ENCODE measurements at places on chromosomes 4 and X.

DNA sequence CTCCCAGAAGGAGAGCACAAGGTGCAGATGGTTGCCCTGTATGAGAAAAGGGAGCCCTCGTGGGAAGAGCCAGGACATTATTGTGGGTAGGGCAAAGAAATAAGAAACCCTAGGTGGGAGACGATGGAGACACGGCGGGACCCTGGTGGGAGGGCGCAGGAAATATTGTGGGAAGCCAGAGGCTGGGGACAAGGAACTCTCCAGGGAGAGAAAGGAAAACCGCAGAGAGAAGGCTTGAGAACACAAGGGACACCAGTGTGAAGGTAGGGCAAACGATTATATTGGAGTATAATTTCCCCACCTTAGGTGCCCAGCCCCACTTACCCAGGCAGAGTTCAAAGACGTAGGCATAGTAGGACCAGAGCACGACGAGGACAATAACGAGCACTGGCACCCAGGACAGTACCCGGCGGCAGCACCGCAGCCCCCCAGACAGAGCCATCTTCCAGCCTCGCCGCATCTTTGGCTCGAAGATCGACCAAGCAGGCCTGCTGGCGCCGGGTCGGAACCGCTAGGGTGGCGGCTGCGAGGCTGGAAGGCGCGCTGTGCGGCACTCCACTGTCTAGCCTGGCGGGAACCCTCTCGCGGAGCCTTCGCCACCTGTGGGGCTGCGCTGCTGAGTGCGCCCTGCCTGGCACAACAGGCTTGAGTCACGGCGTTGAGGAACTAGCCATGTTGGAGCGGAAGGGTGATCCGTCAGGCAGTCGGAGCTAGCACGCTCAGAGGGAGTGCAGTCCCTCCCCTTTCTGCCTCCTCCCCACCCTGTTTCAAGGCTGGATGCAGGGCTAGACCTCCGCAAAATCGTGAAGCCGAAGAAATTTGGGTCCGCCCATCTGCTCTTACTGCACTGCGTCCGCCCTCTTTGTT, at the start of gene ZDHHC15:
TSS of gene ZDHHC15 (minus strand) at position 473 of the 867 bp plus-strand sequence. CDS start at position 460, 13 bp downstream.
- peak; percentile 2 for DNase-seq

DNA sequence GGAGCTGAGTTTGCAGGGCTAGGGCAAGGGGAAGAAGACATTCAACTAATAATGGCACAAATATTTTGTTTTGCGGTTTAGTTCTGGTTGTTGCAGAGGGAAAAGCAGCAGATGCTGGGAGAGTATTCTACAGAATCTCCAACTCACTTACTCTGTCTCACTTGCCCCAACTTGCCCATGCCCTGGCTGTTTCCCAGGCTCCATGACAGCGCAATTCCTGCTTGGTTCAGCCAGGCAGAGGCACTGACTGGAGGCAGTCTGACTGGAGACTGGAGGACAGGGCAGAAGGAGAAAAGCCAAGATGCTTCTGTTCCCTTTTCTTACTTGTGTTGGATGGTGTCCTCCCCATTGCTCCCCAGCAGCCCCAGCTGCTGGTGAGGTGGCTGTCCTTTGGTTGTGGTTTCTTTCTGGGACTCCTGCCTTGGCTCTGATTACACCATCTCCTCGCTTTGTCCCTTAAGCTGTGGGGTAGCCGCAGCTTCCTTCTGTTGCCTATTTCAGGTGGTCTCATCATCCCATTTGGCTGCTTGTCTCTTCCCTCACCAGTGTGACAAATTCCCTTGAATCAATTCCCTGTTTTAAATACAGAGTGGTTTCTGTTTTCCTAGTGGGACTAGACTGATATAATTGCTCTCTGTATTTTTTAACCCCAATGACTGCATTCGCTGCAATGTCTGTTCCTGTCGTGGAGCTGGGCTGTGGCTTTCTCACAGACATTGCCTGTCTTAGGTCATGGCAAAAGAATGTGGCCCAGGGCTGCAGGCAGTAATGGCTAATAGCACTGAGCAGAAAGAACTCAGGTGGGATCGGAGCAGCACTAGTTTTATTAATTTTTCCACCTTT, 24.2 kb upstream of the RASL11B start:
- no peak for DNase-seq

- DNase-seq, result no peak
Measured at GRCh38 chr4:78737035-78737434, 39.1 kb upstream of the BMP2K start.

- DNase-seq, result no peak
Measured at GRCh38 chr4:130808492-130808891, 1712.5 kb downstream of the C4orf33 start.

DNA sequence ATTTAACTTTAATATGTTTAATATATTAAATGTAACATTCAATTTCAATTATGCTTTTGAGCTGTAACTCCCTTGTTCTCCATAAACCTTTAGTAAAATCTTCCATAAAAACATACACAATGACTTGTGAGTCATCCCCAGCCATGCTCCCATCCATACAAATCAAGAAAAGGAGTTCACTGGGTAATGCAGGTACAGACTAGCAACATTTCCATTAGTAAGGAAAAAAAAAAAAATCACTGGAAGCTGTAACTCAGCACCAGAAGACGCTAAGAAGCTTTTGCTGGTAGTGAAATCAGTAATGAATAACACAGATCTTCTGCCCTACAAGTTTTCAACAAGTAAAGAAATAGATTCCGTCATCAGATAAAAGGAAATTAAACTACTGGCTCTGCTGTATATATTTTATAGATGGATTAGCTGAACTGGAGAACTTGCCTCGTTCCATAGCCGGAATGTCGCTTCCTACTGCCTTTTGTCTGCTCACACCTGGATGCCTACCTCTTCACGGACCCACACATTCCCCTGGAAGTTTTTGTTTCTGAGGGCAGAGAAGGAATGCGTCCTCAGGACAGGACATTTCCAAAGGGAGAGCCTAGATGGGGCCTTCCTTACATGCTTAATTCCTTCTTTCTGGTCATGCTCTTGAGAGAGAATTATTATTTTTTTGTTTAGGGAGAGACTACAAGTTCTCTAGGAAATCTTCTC, 298.4 kb upstream of the ANKRD50 start:
- DNase-seq, result no peak

- no peak for DNase-seq
Measured at GRCh38 chr4:73759357-73759756, 19.0 kb downstream of the CXCL8 start.

- DNase-seq, result no peak
Measured at GRCh38 chrX:63675716-63676115, 109.3 kb downstream of the ARHGEF9 start.

DNA sequence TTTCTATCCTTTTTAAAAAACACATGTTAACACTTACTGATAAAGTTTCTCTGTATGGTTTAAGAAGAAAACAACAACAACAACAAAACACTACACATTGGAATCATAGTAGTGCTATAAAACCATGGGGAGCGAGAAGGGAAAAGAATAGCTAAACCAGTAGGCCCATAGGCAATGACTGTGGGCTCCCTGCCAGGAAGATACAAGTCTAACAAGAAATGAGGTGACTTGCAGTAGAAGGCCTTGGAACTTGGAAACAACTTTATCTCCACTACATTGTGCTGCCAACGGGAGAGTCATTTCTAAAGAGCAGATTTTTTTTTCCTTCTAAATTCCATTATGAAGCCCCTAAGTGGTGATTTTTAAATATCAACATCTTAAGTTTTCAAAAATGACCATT, 78.0 kb downstream of the GPC4 start:
- no peak for DNase-seq

- no peak for DNase-seq
Measured at GRCh38 chr4:89539374-89539773, 231.8 kb upstream of the GPRIN3 start.

- no peak for DNase-seq
Measured at GRCh38 chr4:101355767-101356702, 8.7 kb upstream of the PPP3CA start.

- DNase-seq, result no peak
Measured at GRCh38 chrX:11998944-11999343, 139.3 kb upstream of the FRMPD4 start.

- no peak for DNase-seq
Measured at GRCh38 chr4:82667761-82668480, 106.1 kb upstream of the TMEM150C start.

DNA sequence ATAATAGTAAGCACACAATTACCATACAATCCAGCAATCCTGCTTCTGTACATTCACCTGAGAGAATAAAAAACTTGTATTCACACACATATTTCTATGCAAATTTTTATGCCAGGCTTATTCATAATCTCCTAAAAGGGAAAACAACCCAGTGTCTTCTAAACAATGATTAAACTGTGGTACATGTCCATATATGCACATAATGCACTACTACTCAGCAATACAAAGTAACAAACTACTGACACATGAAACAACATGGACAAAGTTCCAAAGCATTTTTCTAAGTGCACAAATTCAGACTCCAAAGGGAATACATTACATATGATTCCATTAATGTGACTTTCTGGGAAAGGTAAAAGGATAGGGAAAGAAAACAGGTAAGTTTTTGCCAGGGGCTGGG, 18.0 kb upstream of the FMR1 start:
- no peak for DNase-seq

- DNase-seq, result no peak
Measured at GRCh38 chr4:70364002-70364401, 3.4 kb downstream of the SMR3A start.

- DNase-seq, result no peak
Measured at GRCh38 chr4:53152467-53152866, 213.4 kb downstream of the SCFD2 start.

DNA sequence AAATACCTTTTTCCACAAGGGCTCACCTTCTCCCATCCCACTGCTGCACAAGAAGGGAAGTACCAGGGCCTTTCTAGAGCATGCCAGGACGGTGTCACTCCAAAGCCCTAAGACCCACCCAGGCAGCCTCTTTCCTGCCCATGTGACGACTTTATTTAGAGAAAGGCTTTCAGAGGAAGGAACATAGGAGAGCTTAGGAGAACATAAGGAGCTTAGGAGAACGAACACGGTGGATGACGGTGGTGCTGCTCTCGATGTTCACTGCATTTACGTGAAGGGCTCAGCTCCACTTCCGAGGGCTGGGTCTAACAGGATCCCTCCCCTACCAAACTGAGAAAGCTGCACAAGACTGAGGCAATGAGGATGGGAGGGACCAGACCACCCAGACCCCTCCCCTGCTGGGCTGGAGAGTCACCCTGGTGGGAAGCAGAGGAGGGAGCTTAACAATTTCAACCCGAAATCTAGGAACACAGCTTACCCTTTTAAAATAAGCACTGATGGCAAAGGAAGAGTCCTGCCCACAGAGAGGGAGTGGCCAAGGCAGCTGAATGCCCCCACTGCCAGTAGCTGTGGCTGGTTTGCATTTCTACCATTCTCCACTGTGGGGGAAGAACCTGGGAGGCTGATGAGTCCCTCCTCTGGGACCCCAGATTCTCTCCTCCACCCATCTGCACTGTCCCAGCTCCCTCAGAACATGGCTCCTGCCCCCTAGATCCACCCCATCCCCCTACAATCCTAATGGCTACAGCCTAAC, 29.8 kb downstream of the ZFYVE28 start:
- DNase-seq, result no peak

DNA sequence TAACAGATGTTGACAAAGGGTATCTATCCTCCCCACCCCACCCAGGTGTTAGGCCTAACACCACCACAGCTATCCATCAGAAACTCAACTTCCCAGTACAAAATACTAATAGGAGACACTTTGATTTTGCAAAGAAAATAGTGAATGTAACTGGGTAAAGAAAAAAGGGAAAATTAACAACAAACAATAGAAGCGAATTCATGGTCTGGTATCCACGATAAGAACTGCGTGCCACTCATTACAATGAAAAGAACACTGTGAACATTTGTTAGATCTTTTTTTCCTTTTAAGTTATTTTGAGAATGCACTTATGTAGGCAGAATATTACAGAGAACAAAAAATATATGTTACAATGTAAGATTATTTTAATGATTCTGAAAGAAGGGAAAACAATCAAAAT, 12.0 kb downstream of the TSPAN5 start:
- no peak for DNase-seq

GRCh38 chr4:109296527-109296926, 5.9 kb downstream of the COL25A1 start:
- DNase-seq, result no peak

- DNase-seq, result no peak
Measured at GRCh38 chr4:78667325-78667724, 108.8 kb upstream of the BMP2K start.

- no peak for DNase-seq
Measured at GRCh38 chrX:30618160-30618765, 35.0 kb upstream of the GK start.

- peak; percentile 9 for DNase-seq
Measured at GRCh38 chr4:27861381-27861787, 1000.7 kb downstream of the STIM2 start.

- DNase-seq, result no peak
Measured at GRCh38 chr4:100287534-100287933, 97.3 kb upstream of the DDIT4L start.

- no peak for DNase-seq
Measured at GRCh38 chr4:7909463-7910262, 30.0 kb downstream of the AFAP1 start.

DNA sequence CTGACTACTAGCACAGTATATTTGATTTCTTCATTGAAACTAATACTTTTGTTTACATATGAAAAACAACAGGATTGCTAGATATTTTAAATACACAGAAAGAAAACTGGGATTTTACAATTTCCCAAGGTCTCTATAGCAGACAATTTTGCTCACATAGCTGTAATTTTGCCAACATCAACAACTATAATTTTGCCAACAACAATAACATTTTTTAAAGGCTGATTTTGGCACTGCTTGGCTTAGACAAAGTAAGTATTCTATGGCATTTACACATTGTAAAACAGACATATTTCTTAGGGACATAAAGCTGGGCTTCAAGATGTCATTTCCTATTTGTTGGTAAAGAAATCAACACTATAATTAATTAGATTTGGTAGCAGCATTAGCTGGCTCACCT, 922.1 kb downstream of the RAB28 start:
- no peak for DNase-seq

GRCh38 chr4:46839128-46839527, 69.9 kb downstream of the COX7B2 start:
- no peak for DNase-seq

DNA sequence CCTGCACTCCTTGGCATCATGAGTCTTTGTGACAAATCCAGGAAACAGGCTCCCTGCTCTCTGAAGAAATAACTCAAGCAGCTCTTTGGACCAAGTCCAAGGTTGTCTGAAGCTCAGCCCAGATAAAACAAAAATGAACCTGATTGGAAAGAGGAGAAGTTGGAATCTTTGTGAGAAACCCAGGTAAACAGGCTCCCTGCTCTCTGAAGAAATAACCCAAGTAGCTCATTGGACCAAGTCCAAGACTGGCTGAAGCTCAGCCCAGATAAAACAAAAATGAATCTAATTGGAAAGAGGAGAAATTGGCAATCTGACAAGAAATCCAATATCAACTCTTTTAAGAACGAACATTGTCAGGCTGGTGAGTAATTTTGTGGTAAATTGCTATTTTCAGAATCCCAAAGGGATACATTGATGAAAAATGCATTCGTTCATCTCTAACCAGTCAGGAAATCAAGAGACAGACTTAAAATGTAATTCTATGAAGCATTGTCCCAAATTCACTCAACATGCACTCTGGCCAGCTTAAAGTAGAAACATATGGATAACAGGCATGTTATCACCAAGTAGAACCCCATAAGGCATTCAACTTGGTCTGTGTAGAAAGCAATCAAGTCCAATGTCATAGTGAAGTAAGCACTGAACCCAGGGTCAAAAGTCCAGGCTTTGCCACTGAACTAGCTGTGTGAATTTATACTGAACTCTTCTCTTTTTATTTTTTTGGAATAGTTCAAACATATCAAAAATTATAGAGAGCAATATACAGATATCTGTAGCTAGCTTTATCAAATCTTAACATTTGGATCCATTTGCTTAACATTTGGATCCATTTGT, 16.8 kb upstream of the NFXL1 start:
- DNase-seq, result no peak

GRCh38 chrX:134075894-134076718, 90.7 kb upstream of the GPC3 start:
- no peak for DNase-seq

- DNase-seq, result no peak
Measured at GRCh38 chr4:61877893-61878292, 677.8 kb downstream of the ADGRL3 start.
